Motor neuron (in vitro differentiated cells): ENCODE measurements at places on chromosomes 12 and 14. TPM values are rescaled to one million over a fixed set of nuclear protein-coding genes. Genes with fewer than 3 reads are reported as not detected.

DNA sequence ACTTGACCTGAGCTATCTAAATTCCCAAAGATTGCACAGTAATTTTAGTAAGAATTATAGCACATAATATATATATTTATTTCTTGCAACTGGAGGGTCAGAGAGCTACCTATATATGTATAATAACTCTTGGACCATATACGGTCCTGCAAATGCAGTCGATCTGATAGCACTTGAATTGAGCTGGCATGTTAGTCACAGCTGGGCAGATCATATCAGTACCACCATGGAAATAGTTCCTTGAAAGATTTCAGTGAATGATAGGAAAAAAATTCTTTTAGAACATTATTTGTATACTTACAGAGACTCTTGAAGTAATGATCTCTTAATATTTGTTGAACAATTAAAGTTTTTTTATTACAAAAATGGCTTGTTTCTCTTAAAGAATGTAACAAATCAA is 94.5 kb upstream of the MON2 start:
- no peak for ATAC-seq

PLEKHG7 gene
- 0.21 and 0.37 TPM in 2 replicates for total RNA-seq

DNA sequence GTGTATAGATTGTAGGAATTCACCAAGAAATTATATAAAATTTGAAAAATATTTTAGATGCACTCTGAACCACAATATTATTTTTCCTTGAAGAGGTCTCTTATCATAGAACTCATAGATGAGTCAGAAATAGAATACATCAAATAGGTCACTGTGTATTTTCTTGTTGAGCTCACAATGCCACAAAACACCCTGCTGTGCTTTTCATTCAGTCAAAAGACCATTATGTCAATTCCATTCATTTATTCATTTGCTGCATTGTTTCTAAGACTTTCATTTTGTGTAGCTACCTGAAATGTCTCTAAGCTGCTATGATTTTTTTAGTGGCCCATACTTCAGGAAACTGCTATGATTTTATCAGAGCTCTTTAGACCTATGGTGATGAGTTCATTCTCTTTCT is 231.9 kb upstream of the AVPR1A start:
- ATAC-seq: no peak

GRCh38 chr12:51865757-51866270 is 17.3 kb upstream of the FIGNL2 start:
- no peak for ATAC-seq

ZDHHC22 gene
- total RNA-seq: 0.25 and 0.27 TPM in 2 replicates

RASSF9 gene
- total RNA-seq: 0.35 and 0.38 TPM in 2 replicates

DNA sequence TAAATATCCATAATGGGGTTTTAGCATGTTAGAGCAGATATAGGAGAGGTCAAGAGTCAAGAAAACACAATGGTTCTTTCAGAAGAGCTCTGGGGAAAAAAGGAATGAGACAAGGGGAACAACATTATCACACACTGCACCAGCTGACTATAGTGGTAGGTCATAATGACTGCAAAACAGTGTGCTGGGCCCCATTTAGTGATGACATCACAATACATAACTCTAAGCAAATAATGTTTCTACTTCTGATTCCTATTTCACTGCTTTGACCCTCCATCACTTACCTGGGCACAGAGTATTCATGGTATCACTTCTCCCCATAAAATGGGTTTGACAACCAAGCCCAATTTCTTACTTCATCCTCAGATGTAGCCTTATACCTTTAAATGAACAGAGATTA is 62.1 kb downstream of the GARIN6 start:
- ATAC-seq: no peak

GRCh38 chr12:94152292-94153078 is 4.1 kb downstream of the PLXNC1 start:
- no peak for ATAC-seq

ADAMTS20 gene
- 0.05 TPM in 1 of 2 replicates, not detected in the other for total RNA-seq

DNA sequence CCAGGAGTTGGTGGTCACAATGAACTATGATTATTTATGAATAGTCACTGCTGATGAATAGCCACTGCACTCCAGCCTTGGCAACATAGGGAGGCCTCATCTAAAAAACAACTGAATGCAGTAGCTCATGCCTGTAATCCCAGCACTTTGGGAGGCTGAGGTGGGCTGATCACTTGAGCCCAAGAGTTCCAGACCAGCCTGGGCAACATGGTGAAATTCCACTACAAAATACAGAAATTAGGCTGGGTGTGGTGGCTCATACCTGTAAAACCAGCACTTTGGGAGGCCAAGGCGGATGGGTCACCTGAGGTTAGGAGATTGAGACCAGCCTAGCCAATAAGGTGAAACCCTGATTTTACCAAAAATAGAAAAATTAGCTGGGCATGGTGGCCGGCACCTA is 13.5 kb upstream of the FAM177A1 start:
- no peak for ATAC-seq

DHRS2 gene
- total RNA-seq: 0.27 and 0.41 TPM in 2 replicates

DNA sequence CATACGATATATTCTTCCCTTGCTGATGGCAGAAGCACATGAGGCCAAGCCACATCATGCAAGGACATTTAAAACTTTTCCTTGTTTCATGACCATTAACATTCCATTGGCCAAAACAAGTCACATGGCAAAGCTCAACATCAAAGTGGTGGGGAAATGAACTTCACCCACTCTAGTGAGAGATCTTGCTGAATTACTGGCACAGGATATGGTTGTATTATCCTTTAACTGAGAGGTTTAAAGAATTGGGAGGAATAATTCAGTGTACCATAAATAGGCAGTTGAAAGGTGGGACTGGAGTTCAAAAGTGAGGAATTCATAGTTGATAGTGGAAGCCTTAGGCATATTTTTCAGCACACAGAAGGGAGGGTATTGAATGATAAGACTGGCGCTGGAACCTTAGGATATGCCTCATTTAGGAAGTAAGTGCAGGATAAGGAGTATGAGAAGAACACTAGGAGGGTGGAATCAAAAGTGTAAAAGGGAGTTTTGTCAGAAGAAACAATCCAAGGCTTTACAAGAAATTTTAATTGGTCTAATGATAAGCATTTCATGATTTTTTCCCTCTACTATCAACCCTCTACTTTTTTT is 398.8 kb downstream of the C12orf75 start:
- ATAC-seq: no peak

DNA sequence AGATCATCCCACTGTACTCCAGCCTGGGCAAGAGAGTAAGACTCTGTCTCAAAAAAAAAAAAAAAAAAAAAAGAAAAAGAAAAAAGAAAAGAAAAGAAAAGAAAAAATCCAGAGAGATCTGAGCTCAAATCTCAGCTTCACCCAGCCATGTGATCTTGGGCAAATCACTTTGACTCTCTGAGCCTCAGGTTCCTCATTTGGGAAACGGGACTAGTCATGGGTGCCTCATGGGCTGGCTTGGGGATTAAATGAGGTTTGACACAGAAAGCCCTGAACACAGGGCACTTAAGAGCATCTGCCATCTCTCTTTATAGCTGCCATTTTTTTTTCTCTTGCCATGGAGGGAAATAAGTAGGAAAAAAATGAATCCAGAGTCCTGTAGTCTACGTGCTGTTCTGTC is 86.2 kb upstream of the MYL2 start:
- no peak for ATAC-seq

DNA sequence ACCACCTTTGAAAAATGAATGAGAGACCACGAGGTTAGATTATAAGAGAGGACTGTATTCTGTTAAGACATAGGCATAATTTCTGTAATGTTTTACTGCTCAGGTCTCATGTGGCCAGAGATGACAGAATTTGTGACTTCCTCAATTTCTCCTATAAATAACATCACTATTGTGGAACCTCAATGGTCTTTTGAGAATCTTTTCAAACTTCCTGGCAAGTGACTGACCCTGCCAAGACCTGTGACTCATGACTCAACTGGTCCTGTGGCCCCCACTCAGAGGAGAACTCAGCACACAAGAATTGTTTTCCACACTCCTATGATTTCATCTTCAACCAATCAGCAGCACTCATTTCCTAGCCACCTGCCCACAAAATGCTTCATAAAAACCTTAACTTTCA is 508.2 kb upstream of the ATP2B1 start:
- no peak for ATAC-seq

ZNF641 gene
- 22.2 and 24.2 TPM in 2 replicates for total RNA-seq

- no peak for ATAC-seq
Observed at GRCh38 chr14:28577711-28578131, 188.9 kb upstream of the FOXG1 start.

SYT10 gene
- total RNA-seq: 0.19 TPM in 1 of 2 replicates, not detected in the other

IGF1 gene
- total RNA-seq: 0.97 and 1.2 TPM in 2 replicates

DNA sequence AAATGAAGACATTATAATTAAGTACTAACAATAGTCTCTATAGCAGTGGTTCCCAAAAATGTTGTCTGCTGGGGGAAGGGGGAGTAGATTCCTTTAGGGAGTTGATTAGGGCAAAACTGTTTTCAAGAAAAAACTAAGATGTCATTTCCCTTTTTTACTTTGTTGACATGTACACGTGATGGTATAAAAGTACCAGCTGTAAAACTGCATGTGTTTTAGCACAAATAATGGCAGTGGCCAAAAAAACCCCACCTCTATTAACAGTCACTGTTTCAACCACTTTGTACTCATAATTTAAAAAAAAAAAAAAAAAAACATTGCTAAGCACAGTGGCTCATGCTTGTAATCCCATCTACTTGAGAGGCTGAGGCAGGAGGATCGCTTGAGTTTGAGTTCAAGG is 61.7 kb downstream of the PPP1R12A start:
- ATAC-seq: no peak

CD9 gene
- 2.0 and 4.0 TPM in 2 replicates for total RNA-seq
